ENCODE measurements at places on chromosomes 6 and 20. TPM values are rescaled to one million over a fixed set of nuclear protein-coding genes. Genes with fewer than 3 reads are reported as not detected.

The MAPK14 gene
- polyA plus RNA-seq, result 18.2 TPM

The RIPOR3 gene
- not detected for polyA plus RNA-seq

The GPRC6A gene
- polyA plus RNA-seq, result not detected

The SCRT2 gene
- polyA plus RNA-seq, result 3.8 TPM

The MUCL3 gene
- polyA plus RNA-seq, result not detected

The NRSN1 gene
- 24.5 TPM for polyA plus RNA-seq

Measured in neural cell (in vitro differentiated cells).